ENCODE measurements at places on chromosomes 6 and 20.
A peak's percentile ranks its signal among the peaks of the same experiment; 100 is the strongest.

DNA sequence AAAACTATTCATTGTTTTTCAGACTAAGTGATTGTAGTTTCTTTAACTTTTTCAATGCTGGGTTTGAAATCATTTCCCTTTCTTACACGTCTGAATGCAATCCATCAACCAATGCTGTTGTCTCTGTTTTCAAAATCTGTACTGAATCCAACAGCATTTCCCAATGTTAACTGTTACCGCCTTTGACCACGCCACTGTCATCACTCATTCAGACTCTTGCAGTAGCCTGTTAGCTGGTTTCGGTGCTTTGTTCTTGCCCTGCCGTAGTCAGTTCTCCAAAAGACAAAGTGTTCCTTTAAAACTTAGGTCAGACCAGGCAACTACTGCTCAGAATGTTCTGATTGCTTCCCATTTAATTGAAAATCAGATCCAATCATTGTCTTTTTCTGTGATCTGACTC is 131.3 kb downstream of the PLCB4 start:
- H3K4me3 ChIP-seq: no peak overlapping the region
- H3K36me3 ChIP-seq: no peaks in the 10 kb centered on the region
- no peak for DNase-seq
- H3K27ac ChIP-seq: no peak overlapping the region

DNA sequence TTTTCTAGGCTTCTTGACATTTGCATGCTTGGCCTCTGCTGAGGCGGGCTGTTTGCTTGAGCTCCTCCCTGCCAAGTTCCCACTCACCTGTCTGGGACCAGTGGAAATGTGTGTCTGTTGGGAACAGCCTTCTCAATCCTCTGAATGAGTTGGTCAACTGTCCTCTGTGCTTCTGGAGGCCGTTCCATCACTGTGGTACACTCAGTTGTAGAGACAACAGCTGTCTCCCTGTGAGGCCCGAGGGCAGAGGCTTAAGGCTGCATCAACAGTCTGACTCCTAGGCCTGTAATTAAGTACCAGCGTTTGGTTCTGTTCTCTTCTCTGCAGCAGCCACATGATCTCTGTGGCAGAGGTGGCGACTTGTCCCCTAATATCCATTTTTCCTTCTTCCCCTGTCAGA is 110.9 kb downstream of the CDC5L start:
- H3K4me1 ChIP-seq: peaks cover 2% of the 10 kb centered on the region
- no peaks in the 10 kb centered on the region for H3K27me3 ChIP-seq
- H3K4me3 ChIP-seq: no peak overlapping the region

DNA sequence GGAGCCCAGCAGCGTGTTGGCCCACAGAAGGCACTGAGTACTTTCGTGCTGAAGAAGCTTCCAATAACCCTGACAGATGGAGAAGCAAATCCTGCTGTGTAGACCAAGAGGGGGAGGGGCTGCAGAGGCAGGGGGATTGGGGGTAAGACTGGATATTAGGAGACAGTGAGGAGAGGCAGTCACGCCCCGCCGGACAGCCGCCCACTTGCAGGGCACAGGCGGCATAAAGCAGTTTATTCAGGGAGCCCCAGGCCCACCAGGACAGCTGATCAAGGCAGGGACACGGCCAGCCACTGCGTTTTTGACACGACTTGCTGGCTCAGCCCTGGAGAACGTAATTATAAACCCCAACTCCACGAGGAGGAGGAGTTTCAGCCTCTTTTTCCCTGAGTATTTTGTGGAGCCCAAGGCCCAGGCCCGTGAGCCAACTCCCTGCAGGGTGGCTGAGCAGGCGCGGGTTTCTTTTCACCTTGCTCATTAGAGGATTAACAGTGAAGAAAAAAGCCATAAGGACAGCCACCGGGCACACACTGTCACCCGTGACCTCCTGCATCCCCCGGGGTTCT is 177.9 kb downstream of the TFAP2C start:
- H3K4me3 ChIP-seq: no peak overlapping the region
- H3K27ac ChIP-seq: no peak overlapping the region
- no peaks in the 10 kb centered on the region for H3K27me3 ChIP-seq
- DNase-seq: no peak

DNA sequence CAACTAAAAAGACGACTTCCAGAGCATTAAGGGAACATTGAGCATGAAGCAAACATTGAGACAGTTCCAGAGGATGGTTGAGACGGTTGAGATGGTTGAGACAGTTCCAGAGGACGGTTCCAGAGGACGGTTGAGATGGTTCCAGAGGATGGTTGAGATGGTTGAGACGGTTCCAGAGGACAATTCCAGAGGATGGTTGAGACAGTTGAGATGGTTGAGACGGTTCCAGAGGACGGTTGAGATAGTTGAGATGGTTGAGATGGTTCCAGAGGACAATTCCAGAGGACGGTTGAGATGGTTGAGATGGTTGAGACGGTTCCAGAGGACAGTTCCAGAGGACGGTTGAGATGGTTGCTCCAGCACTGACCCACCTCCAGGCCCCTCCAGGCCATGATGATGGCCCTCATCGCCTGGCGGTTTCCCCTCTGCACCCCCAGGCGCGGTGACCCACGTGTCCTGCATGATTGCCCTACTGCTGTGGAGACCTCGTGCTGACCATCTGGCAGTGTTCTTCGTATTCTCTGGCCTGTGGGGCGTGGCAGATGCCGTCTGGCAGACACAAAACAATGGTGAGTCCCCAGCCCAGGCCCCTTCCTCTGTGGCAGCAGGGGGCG is 16.3 kb downstream of the UNC93A start:
- H3K27ac ChIP-seq: no peak overlapping the region
- no peak for DNase-seq
- no peaks in the 10 kb centered on the region for H3K27me3 ChIP-seq
- no peaks in the 10 kb centered on the region for H3K36me3 ChIP-seq

DNA sequence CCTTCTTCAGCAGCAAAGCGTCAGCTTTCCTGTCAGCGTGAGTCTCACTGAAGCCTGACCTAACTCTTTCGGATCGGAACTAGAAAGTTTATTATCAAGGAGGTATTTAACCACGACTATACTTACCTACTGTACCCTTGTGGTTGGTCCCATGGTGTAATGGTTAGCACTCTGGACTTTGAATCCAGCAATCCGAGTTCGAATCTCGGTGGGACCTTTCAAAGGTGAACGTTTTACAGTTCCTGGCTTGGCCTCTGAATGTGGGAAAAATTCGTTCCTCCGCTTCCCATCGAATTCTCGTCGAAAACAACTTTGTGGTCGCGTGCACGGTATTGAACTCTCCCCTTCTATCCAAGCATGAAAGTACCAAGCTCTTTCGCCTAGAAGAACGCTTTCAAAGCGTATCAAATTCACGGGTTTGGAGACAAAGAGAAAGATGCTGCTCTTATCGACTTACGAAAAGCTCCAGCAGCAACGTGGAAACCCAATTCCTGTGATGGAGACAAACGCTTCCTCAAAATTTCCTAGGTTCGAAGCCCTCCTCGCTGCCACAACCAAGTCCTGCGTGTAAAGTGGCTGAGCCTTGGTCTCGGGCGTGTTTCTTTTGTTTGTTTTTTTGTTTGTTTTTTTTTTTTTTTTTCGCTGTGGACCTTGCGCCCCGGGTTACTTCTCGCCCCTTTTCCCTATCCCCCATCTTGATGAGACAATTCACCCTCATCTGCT is 63.7 kb downstream of the GPX5 start:
- peaks cover 19% of the 10 kb centered on the region for H3K4me1 ChIP-seq
- peaks cover 5% of the 10 kb centered on the region for H3K27me3 ChIP-seq
- H3K27ac ChIP-seq: no peak overlapping the region

DNA sequence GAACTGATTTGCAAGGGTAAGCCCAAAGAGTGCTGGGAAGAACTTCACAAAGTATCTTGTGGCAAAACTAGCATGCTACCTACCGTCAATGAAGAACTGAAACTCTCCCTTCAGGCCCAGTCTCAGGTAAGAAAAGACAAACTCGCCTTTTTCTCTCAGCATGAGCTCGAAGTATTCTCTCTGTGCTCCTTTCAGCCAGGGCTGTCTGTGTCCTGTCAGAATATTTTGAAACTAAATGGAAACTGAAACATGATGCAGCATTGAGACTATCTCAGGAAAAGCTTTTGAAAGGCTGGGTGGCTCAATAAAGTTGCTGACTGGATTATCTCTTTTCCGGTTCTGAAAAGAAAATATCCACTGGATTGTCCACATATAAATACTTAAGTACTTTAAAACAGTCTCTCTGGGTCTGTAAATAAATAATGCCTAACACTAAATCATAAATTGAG is 696 bp downstream of the CALHM5 start:
- H3K4me1 ChIP-seq: no peaks in the 10 kb centered on the region
- H3K4me3 ChIP-seq: no peak overlapping the region
- H3K27ac ChIP-seq: peak overlapping the region; percentile 45
- H3K27me3 ChIP-seq: no peaks in the 10 kb centered on the region

DNA sequence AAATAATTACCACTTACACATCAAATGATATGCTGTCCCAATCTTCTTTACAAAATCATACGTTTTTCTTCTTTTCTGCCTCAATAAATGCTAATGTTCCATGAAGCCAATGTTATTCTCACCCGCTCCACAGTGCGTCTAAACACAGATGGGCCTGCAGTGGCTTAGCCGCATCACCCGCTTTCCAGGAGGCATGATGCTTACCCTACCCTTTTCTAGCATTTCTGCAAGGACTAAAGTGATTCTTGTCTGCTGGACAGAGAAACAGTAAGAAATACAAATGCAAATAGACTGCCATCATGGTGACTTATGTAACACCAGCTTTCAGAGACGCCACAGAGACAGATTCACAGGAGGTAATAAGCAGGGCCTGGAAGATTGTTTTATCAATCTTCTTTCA is 104.4 kb downstream of the RNASET2 start:
- H3K4me3 ChIP-seq: no peak overlapping the region
- H3K4me1 ChIP-seq: no peaks in the 10 kb centered on the region
- H3K27ac ChIP-seq: no peak overlapping the region
- H3K27me3 ChIP-seq: no peaks in the 10 kb centered on the region
- no peaks in the 10 kb centered on the region for H3K36me3 ChIP-seq

DNA sequence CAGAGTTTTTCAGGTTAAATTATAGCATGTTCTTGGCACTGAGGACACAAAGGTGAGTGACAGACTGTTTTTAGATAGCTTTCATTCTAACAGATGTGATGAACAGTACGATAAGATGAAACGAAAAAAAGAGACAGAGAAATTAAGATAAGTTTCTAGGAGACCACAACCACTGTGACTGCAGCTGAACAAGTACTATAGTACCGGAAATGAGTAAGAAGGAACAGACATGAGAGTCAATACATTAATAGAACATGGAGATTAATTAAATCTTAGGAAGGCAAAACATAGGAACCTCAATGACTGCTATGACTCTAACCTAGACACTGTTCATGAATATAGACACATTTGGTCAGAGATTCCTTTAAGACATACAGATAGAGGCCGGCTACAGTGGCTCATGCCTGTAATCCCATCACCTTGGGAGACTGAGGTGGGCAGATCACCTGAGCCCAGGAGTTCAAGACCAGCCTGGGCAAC is 40.2 kb downstream of the HBS1L start:
- no peaks in the 10 kb centered on the region for H3K4me1 ChIP-seq
- no peak for DNase-seq
- no peaks in the 10 kb centered on the region for H3K36me3 ChIP-seq
- no peaks in the 10 kb centered on the region for H3K27me3 ChIP-seq

DNA sequence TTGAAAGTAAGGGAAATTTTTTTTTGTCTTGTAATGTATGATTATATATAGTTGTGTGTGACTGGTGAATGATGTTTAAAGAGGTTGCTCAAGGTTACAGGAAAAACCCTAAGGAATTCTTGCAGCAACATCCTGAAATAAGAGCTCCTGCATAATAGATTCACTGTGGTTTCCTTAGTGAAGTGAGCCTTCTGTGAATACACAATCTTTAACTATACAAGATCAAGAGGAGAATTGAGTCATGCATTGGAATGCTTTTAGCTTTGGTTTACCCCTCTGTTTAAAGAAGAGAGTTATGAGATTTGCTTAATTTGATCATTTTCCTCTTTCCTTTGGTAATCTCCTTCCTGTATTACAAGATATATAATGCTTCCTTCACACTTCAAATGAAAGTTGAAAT is 141.6 kb upstream of the EYA4 start:
- no peaks in the 10 kb centered on the region for H3K4me1 ChIP-seq
- DNase-seq: no peak
- no peak overlapping the region for H3K4me3 ChIP-seq
- H3K27ac ChIP-seq: no peak overlapping the region
